ENCODE measurements at places on chromosomes 5 and 9.

GRCh38 chr5:60701321-60701968 lies 1.5 kb upstream of the DEPDC1B start:
- DNase-seq: no peak

DNA sequence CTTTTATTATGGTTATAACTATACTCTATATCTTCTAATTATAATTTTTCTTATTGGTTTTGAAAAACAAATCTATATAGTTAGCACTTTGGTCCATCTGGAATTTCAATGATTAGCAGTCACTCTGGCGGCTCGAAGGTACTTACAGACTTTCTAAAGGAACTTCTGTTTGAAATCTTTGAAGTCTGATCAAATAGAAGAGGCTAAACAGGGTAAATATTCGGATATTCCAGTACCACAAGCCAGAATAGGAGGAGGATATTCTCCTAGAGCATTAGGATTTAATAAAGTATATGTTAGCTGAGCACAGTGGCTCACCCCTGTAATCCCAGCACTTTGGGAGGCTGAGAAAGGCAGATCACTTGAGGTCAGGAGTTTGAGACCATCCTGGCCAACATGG lies 38.7 kb upstream of the HSD17B3 start:
- DNase-seq: no peak

DNA sequence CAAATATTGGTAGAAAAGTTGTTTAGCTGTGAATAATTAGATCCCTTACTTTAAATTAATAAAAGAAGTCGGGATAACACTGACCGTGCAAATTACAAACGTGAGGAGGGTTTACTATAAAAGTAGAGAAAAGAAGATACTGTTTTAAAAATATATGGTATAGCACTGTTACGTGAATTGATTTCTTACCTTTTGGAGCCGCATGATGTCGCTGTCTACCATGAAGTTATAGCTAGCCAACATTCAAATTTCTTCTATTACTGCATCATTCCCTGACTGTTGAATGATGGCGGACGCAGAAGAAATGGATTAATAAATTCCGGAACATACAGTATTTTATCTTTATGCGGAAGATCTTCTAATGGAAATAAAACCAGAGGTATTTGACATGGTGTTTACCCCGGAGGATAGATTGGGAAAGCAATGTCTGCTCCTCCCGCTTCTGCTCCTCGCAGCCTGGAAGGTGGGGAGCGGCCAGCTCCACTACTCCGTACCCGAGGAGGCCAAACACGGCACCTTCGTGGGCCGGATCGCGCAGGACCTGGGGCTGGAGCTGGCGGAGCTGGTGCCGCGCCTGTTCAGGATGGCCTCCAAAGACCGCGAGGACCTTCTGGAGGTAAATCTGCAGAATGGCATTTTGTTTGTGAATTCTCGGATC lies at the start of gene PCDHA6:
TSS of gene PCDHA6 (plus strand) at position 257 of the 658 bp plus-strand sequence. CDS start at position 389, 132 bp downstream.
- no peak for DNase-seq

DNA sequence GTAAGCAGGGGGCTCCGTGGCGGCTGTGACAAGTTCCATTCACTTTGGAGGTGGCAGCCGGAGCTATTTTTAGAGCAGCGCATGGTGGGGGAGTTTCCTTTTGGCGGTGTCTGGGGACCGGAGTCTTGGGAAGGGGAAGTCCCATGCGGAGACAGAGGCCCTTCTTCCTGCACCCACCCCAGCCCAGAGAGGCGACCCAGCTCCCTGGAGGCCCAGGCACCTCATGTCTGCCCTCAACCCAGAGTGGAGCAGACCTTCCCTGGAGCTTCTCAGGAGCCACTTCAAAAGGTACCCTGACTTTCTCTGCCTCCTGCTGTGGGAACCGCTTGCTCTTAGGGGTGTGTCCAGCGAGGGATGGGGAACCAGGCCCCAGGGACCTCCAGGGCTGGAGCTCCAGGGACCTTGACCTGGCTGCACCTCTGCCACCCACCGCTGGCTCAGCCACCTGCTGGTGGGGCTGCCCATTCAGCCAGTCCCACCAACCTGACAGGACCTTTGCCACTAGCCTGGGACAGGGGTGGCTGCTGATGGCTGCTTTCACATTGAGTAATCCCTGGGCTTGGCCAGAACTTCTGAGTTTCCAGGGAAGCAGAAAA lies 34.1 kb downstream of the NEK6 start:
- peak; percentile 62 for DNase-seq

DNA sequence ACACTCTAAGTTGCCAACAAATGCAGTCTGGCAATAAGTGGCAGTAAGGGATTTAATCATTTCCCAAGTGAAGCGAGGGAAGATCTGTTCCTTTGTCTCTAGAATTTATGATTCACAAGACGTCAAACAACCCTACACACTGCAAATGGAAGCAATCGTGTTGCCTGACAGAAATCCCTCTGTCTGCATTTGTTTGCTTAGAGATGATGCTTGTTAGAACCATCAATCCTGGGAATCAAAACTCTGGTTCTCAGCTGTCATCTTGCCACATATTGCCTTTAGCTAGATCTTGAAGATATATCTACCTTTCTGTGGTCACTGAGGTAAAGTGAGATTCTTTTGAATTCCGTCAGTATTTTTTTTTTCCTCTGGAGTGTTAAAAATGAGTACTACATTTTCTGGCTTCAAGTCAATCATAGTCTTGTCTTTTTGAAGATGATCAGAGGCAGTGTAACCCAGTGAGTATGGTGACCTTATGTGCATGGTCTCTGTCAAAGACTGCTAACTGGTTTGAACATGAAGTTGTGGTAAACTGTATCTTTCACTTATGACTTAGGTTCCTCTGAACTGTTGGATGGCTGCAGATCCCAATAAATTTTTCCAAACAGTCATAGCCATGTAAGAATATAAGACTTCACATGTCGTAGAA lies 106.4 kb upstream of the STARD4 start:
- no peak for DNase-seq

- DNase-seq: no peak
Observed at GRCh38 chr9:119409552-119409951, 40.3 kb upstream of the BRINP1 start.

DNA sequence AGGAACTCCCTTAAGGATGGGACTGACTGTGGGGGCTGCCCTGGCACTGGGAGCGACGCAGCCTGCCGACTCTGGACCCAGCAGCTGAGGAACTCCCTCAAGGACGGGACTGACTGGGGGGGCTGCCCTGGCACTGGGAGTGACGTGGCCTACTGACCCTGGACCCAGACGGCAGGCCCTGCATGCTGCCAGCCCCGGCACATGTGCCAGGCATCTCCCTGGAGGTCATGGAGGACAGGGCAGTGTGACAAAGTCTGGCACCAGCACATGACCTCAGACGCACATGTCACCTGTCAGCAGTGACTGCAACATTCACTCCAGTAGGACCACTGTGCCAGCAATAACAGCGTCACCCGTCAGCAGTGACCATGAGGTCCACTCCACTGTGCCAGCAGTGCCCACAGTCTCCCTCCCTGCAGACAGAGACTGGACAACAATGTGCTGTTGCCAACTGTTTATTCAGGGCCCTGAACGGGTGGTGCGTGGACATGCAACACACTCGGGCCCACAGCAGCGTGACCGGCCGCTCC lies 4.5 kb downstream of the FBXW5 start:
- DNase-seq: no peak

DNA sequence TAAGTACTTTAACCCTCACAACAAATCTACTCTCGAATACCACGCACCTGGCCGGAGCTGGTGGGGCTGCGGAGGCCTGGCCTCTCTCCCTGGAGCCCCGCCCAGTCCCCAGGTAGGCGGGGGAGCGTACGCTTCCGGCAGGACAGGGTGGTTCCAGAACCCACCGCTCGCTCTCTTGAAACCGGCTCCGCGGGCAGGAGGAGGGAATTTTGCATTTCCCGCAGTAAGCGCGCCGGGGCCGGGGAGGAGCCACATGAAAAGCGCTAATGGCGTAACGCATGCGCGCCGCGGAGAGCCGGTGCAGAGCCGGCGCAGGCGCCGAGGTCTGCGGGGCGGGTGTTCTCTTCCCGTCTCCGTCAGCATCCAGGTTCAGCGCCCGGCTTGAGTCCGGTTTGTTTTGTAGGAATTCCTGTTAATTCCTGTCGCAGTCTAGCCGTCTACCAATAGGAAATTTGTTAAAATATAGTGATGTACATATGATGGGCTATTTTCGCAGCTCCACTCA lies 20.8 kb downstream of the CAVIN4 start:
- DNase-seq: peak; percentile 75

- no peak for DNase-seq
Observed at GRCh38 chr9:4503103-4503502, 12.8 kb downstream of the SLC1A1 start.

GRCh38 chr9:2634153-2634552 lies 12.6 kb downstream of the VLDLR start:
- no peak for DNase-seq

DNA sequence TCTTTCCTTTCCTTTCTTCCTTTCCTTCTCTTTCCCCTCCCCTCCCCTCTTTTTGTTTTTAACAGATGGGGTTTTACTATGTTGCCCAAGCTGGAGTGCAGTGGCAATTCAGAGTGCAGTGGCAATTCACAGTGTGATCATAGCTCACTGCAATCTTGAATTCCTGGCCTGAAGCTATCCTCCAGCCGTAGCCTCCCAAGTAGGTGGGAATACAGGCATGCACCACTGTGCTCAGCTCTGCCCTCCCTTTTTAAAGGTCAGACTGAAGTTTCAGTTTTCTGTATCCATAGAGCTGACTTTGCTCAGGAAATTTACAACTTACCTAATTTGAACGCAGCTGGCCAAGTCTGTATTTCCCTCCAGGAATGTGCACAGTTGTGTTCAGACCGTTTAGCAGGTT lies 696 bp downstream of the CCL28 start:
- DNase-seq: no peak

- no peak for DNase-seq
Observed at GRCh38 chr5:6175172-6175854, 203.0 kb downstream of the MED10 start.

GRCh38 chr5:332843-333242 lies 11.3 kb downstream of the AHRR start:
- DNase-seq: no peak

DNA sequence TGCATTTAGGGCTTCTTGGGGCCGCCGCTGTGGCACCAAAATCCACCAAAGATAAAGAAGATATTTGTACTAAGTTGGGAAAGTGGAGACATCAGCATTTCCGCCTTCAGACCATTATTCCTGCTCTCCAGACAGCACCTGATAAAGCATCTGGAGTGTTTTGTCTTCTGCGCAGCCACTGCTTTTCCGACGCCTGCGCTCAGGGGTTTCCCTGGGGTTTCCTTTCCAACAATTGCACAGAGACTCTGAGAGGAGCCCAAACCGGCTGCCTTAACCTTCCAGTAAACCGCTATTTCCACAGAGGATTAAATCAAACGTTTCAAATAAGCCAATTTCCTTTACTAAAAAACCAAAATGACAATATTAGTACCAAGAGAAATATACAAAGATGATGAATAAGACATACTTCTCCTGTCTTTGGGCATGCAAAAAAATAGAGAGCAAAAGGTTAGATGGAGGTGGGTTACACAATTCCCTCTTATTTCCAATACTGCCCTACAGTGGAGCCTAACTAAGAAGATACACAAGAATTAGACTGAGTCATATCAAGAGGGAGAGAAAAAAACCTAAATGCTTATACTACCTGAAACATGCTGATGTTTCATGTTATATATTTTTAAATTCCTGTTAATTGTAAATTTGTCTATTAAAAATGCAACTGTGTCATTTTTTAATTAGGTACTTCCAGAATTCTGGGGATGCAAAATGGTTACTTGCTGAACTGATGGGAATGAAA lies 98.4 kb downstream of the MAPKAP1 start:
- DNase-seq: no peak

DNA sequence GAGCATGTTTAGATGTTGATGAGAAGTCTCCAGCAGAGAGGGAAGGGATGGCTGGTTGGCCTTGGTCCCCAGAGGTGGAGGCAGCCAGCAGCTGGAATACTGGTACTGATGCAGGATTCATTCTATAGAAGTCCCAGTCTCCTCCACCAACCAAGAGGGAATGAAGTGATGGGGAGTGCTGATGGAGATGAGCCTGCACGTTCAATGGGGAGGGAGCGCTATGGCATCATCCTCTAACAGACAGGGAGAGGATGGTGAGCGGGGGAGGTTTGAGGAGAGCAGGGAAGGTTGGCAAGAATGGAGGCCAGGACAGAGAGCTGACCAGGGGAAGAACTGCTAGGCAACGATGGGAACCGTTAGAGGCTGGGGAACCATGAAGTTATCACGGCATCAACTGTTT lies 159.8 kb upstream of the MVB12B start:
- DNase-seq: no peak

GRCh38 chr5:123500471-123500870 lies 11.5 kb upstream of the CSNK1G3 start:
- DNase-seq: no peak

- DNase-seq: no peak
Observed at GRCh38 chr5:111649516-111649915, 107.5 kb downstream of the NREP start.

DNA sequence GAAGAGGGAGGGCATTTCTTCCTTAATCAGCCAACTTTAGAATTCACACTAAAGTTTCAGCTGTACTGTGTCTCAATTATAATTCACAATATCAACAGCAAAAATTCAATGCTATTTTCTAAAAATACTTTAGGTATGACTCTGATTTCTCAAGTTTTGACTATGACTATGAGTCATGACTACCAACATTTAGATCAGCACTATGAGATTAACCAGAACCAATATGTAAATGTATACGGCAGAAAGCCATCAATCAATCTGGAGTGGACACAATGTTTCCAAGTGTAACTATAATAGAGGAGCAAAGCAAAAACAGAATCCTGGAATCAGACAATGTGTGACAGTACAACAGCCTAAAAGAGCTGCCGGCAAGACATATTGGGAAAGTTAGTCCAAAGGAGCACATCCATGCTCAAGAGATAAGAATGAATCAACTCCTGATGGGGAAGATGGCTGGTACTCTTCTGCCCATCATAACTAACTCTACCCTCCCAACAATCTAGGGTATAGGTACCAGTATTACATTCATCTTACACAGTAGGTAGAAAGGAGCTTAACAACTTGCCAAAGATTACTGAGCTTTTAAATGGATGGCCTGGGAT lies 294.4 kb downstream of the SEMA5A start:
- DNase-seq: no peak

Measured in stimulated activated CD8-positive, alpha-beta memory T cell treated with anti-CD3 and anti-CD28 coated beads, Interleukin-4, amount 100 ng/mL, for 24 hours (primary cell).